Left kidney (tissue), 8 donors: ENCODE measurements at places on chromosomes 5 and 9. TPM values are rescaled to one million over a fixed set of nuclear protein-coding genes. Genes with fewer than 3 reads are reported as not detected.

- no peak for DNase-seq
Measured at GRCh38 chr5:122015471-122015870, 53.7 kb downstream of the SRFBP1 start.

- no peak for DNase-seq
Measured at GRCh38 chr9:99833735-99834134, 12.1 kb downstream of the NR4A3 start.

DNA sequence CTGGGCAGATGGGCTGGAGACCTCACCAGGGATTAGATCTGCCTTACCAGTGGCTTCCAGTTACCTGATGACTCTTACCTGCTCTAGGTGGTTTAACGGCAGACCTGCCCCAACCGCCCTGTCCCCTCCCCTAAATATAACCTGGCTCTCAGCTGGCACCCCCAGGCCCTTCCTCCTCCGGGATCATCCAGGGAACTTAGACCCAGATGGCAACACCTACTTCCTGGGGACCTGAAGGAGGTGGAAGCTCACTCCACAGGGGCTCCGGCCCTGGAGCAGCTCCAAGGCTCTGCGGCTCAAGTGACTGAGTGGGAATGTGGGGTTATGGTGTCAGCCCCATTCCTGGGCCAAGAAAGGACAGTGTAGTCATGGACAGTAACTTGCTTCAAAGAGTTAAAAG is 130.4 kb downstream of the OLFM1 start:
- no peak for DNase-seq

DNA sequence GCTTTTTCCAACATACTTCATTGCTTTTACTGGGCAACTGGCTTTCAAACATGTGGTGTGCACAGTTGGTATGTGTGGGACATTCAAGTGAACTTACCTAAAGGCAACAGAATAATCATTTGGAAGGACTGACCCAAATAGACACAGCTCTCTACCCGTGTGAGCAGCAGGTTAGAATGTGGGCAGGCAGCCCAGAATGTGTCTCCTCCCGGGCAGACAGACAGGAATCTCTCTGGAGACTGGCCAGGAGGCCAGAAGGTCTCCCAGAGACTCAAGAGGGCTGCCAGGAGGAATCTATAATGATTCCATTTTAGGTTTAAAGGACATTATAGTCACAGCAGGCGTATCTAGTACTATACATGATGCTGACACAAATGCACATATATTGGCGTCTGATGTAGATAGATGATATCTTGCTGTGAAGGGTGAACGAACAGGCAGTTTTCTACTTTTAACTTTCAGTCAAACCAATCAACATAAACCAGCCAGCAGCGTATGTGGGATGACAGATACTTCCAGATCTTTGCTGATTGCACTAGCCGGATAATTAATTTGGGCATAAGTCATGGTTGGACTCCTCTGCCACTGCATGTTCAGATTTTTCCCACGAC is 297.4 kb upstream of the ZNF608 start:
- DNase-seq: no peak

DNA sequence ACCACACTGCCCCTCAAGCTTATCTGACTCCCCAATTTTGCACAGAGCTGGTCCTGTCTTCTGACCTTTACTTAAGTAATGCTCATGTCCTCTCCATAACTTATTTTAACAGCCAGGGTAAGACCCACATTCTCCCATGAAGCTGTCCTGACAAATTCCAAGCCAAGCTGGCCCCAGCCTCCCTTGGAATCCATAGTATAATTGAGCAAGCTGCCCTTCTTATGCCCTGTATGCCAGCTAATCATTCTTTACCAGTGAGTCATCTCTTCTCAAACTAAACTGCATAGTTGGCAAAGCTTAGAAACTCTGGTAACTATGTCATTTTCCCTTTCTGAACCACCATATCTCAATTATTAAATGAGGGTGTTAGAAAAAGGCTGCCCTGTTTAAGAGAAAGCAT is 92.4 kb downstream of the NFIB start:
- no peak for DNase-seq

GRCh38 chr5:180170106-180170809 is 38.8 kb downstream of the RASGEF1C start:
- DNase-seq: no peak

- no peak for DNase-seq
Measured at GRCh38 chr5:67234671-67235176, 38.1 kb upstream of the CD180 start.

DNA sequence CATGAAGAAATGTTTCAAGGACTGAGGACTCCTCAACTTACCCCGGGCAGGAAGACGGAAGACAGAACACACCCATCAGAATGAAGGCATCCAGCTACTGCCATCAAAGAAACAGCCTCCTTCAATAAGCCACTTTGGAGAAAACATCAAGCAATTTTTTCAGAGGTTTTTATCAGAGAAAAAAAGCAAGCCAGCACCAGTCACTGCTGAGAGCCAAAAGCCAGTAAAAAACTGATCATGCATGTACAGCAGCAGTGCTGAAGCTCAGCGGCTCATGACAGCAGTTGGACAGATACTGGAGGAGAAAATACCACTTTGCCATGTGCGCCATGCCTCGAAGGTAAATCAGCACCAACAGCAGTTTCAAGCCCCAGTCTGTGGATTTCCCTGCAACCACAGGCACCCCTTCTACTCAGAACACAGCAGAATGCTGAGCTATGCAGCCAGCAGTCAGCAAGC is 10.1 kb upstream of the ZNF484 start:
- DNase-seq: no peak

- no peak for DNase-seq
Measured at GRCh38 chr9:30410273-30410672, 1974.2 kb upstream of the ACO1 start.

GGTA1 gene
- polyA plus RNA-seq: 5.2 TPM

SMIM33 gene
- polyA plus RNA-seq: 0.05 TPM

GRCh38 chr9:95726756-95727155 is 148.7 kb upstream of the ERCC6L2 start:
- DNase-seq: peak; percentile 62

- no peak for DNase-seq
Measured at GRCh38 chr5:124737651-124738050, 8.8 kb downstream of the ZNF608 start.

GALT gene
- polyA plus RNA-seq: 71.8 TPM

DAPK1 gene
- 92.1 TPM for polyA plus RNA-seq

SLC46A2 gene
- 0.12 TPM for polyA plus RNA-seq

POLR3G gene
- polyA plus RNA-seq: 4.9 TPM

- peak; percentile 59 for DNase-seq
Measured at GRCh38 chr5:10563945-10564837, at the start of gene ANKRD33B. TSS of gene ANKRD33B (plus strand) at chr5:10564070. CDS start at chr5:10564468, 398 bp downstream.

PCDHGA12 gene
- polyA plus RNA-seq: 1.5 TPM

DNA sequence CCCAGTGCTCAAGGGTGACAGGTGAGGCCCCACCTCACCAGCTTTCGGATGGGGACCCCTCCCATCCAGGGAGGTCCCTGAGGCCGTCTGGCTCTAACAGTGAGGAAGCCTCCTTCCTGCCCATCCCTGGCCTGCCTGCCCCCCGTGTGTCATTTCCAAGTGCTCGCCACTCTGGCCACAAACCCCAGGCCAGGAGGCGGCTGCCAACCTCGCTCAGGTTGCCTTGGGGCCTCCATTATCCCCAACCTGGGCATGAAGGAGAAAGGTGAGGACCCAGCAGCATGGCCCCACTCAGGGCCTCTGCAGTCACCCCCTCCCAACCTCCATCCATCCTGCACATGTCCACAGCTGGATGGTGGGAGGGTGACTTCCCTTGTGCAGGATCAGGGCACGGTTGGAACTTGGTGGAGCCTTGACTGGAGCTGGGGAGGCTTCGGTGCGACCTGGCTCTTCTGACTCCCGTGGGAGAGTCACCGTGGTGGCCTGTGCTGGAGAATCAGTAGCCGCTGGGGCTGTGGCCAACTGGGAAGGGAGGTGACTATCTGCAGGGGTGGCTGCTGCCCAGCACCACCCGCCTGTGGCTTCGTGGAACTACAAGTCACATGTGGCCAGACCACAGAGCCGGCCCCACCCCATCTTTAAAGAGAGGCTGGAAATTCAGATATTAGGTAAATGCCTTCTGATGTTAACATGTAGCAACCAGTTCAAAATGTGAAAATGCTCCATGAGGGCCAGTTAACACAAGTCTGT is 37.5 kb upstream of the GFPT2 start:
- DNase-seq: no peak

GRCh38 chr9:116895961-116896360 is 208.9 kb downstream of the TRIM32 start:
- no peak for DNase-seq

DNA sequence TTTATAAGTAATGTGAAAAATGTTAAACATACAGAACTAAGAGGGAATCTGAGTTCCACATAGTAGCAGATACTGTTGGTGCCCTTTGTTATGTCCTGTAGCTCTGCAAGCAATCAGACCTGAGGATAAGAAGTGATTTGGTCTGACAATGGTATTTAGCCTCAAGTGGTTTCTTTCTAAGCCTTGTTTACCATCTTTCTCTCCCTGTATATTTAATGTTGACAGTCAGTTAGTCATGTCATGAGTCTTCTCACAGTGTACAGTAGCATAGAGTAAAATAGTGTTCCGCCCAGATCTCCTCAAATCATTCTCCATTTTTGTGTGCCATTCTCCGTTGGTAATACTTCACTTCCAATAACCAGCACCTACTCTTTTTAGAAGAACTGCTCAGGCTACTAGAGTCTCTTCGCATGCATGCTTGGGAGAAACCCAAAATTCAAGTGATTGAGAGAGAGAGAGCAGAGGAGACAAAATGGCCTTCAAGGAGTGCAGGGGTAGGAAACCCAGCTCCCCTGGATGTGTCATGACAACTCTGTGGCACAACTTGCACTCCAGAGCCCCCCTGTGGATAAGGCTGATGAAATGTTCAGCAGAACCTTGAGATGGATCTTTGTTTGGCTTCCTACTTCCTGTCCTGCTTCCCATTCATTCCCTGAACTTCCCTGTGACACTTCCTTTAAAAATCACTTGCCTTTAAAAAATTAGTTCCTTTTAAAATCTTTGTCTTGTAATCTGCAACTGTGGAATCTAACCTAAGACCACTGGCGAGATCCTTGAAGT is 129.2 kb upstream of the FST start:
- no peak for DNase-seq

DNA sequence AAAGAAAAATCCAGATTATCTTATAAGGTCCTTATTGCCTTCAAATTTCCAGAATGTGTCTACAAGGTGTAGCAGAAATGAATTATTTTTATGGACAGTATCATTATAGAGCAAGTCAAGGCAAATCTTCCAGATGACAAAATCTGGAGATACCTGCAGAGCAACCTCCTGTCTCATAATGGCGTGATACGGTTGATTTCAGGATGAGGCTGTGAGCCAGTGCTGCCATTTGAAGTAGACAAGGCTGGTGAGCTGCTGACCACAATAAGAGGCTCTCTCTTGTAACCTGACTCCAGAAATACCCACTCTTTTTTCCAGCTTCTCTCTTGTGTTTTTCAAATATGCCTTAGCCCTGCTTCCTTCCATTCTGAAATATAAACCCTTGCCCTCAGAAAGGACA is 108.2 kb downstream of the HTR1A start:
- no peak for DNase-seq

GRCh38 chr9:111852291-111852690 is 44.3 kb upstream of the UGCG start:
- DNase-seq: no peak

DNA sequence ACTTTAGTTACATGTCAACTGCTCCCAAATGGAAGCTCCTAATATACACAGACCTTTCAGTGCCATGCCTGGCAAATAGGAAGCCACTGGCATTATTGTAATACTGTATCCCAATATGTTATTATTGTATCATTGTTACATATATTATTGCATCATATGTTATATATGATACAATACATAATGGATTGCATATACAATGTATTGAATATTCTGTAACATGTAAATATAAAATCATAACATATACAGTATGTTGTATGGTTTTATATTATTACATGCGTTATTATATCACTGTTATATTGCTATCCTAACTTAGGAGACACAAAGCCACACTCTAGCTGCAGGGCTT is 38.5 kb downstream of the RAPGEF1 start:
- no peak for DNase-seq

GRCh38 chr9:74277532-74277931 is 219.6 kb upstream of the RORB start:
- DNase-seq: no peak

SAXO1 gene
- 0.20 TPM for polyA plus RNA-seq

MYMK gene
- 0.37 TPM for polyA plus RNA-seq

SPINK13 gene
- polyA plus RNA-seq: 1.1 TPM

DNA sequence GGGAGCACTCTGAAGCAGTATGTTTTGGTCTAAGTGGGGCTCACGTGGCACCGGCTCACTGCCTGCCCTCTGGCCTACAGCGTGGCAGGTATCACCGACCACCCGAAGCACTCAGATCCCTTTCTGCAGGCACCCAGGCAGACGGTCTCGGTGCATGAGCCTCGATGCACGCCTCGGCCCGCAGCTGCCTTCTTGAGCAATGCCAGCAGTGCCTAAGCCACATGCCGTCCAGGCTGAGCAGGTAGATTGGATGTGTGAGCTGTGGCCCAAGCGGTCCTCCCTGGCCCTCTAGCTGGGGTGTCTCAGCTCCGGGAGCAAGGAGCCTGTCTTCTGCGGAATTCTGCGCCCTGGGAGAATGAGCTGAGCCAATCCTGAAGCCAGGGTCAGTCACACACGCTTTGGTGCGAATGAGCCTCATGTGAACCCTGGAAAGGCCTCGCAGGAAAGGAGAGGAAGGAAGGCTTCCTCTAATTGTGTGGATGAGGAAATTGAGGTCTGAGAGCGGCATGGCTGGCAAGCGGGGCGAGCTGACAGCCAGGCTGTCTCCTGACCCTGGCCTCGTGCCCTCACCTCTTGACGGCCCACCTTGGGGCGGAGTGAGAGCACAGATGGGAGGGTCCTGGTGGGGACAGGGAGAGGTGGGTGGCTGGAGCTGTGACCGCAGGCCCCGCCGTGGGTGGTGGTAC is 14.4 kb downstream of the RXRA start:
- DNase-seq: no peak
